ENCODE measurements at places on chromosomes 1 and 21.

DNA sequence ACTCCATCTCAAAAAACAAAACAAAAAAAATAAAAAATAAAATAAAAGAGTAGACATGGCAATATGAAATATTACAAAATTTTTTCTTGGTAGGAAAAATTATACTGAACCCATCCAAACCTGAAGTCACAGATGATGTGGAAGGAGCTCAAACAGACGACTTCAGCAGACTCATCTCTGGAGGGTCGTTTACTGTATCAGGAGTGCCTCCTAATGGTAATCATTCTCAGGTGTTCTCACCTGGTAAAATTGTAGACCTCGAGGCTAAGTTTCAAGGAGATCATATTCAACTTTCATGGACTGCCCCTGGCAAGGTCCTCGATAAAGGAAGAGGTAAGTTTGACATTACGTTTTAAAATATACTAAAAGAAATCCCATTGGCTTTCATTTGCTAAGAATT lies 54.3 kb upstream of the SH3GLB1 start:
- no peak for DNase-seq

GRCh38 chr1:156489935-156490293 lies 10.7 kb downstream of the MEF2D start:
- no peak for DNase-seq

DNA sequence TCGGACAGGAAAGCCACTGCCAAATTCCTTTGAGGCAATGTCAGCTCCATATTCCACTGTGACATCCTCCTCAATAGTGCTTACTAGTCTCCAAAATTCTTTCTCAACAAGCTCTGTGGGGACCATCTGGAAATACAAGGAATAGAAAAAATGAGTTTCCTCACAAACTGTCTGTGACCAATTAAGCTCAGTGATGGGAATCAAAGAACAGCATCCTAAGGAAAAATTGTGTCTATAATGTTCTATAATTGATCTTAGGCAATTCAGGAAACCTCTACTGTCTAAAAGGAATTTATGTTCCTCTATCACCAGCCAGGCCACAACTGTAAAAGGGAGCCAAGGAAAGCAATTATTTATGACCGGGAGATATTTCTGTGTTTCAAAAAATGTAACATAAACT lies 46.1 kb upstream of the SYT2 start:
- DNase-seq: no peak

DNA sequence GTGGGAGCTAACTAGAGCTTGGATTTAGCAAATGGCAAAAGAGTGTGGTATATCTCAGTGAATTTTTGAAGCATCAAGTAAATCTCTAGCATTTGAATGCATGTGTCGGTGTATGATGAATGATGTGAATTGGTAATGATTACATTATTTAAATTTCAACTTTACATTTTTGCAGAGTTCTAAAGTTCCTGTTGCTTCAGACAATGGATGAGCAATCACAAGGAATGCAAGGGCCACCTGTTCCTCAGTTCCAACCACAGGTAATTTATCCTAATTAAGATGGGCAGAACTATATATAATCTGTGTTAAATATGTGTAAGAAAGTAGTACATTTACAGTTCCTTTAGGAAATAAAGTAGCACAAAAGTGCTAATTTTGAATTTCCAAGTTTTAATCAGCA lies 75.6 kb downstream of the NEK7 start:
- DNase-seq: no peak

- no peak for DNase-seq
These were observed 758 bp downstream of the NAXE start for GRCh38 chr1:156592158-156592909.

DNA sequence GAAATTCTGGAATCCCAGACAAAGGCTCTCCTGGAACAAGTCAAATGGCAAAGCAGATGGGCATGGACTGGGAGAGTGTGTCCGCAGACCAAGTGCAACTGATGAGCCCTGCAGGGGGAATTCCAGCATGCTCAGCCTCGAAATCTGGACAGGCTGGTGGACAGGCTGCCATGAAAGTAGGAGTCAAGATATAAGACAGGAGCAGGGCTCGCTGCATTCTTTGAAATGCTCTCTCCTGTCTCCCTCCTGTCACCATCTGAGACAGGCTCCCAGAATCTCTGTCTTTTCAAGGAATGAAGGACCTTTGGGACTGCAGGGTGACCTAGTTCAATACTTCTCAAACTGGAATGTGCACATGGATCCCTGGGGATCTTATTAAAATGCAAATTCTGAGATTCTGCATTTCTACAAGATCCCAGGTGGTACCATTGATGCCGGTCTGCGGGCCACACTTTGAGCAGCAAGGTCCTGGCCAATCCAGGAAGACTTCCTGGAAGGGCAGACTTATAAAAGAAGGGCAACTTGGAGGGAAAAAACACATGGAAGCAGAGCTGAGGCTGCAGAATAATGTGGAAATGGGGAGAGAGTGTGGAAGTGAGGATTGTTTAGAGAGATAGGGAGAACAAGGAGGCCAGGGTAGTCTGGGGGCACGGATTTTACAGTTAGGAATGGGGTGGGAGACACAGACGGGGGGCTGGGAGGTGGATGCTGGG lies 29.8 kb downstream of the TNNT2 start:
- no peak for DNase-seq

- DNase-seq: no peak
These were observed 90.5 kb downstream of the CDC42BPA start for GRCh38 chr1:227227761-227228160.

DNA sequence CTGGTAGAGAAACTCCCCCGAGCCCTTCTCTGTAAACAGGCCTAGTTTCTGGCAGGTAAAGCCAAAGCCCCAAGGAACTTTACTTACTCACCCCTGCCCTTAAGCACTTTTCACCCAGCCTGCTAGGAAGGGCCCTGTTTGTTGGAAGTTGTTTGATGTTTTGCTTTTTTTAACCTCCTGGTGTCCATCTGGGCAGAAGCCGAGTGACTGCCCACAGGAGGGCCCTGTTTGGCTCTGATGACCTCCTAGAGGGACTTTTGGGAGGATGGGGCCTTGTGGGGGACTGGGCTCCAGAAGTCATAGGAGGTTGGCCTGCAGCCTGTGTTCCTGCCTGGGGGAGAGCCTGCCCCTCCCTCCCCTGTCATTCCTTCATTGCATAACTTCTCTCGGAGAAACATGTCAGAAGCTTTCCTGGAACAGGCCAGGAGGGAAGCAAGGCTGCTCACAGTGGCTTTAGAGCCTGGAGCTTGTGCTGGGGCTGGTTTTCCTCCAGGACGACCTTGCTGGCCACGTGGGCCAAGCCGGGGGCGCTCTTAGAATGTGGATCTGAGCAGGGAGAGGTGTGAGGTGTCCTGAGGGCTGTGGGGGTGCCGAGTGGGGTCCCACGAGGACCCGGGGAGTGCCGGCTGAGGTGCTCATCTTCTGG lies 33.9 kb downstream of the COQ8A start:
- no peak for DNase-seq

DNA sequence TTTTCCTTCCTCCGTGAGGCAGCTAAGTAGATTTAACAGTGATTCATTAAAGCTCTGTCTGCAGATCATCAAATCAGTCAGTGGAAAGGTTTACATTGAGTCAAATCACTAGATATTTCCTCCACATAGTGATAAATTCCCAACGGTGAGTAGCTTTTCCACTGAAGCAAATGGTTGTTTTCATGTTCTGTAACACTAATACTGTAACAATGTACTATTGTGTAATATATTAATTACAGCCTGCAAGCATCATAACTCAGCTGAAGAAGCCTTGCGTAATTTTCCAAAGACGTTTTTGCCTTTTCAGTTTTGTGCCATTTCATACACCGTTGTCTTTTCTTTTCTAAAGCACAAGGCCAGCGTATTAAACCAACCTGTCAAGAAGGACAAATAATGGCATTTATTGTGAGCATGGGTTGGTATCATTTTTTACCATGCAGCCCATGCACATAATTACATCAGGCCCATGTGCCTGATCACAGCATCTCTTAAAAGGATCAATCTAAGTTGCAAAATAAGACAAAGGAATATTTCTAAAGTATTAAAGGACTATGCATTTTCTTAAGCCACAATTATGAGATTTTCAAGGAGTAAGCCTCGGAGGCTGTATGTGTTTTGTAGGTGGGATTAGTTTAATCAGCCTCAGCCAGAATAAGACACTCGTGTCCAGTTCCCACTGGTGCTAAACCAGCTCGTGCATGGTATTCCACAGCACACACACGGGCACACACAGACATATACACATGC lies 16.7 kb upstream of the PDE9A start:
- DNase-seq: no peak

- DNase-seq: no peak
These were observed 3.0 kb downstream of the OLFML3 start for GRCh38 chr1:113981962-113982931.

DNA sequence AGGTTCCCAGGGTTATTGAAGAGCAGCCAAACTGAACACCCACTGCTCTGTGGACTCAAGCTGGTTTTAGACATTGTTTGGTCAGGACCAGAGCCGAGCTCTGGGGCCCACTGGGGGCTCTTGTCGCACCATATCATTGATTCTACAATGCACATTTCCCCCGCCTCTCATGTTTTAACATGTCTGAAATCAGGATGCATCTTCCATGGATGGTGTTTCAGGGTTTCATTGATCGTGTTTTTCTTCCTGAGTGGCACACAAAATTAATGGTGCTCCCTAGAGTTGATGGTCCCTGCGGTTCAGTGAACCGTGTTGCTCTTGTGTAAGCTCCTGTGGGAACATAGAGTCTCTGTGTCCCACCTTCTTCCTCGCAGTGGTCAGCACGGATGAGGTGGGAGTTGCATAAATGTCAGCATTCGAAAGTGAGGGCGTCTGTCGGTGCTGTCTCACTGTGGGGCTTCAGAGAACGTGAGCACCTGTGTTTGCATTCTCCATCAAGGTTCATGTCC lies 38.3 kb downstream of the GALNT2 start:
- no peak for DNase-seq

- no peak for DNase-seq
These were observed 16.1 kb downstream of the SMYD2 start for GRCh38 chr1:214296860-214297745.

- DNase-seq: no peak
These were observed 482.5 kb downstream of the AGBL4 start for GRCh38 chr1:49541096-49541752.

- no peak for DNase-seq
These were observed 175.0 kb downstream of the VAV3 start for GRCh38 chr1:107789817-107790524.

DNA sequence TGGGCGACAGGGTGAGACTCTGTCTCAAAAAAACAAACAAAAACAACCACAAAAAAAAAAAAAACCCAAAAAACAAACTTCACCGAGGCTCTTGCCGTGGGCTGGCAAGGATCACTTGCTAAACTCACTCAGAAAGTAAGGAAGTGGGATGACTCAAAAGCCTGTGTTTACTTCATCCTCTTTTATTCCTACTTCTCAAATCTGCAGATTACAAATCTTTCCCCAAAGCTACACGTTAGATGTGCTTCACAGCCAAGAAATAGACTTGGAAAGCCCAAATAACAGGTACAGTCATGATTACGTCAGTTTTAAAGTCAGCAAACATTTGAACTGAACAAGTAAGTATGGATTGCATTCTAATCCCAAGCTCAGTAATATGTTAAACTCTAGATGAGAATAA lies 359.3 kb downstream of the ADGRL2 start:
- DNase-seq: no peak

- no peak for DNase-seq
These were observed 91.5 kb downstream of the KIF14 start for GRCh38 chr1:200528858-200529606.

DNA sequence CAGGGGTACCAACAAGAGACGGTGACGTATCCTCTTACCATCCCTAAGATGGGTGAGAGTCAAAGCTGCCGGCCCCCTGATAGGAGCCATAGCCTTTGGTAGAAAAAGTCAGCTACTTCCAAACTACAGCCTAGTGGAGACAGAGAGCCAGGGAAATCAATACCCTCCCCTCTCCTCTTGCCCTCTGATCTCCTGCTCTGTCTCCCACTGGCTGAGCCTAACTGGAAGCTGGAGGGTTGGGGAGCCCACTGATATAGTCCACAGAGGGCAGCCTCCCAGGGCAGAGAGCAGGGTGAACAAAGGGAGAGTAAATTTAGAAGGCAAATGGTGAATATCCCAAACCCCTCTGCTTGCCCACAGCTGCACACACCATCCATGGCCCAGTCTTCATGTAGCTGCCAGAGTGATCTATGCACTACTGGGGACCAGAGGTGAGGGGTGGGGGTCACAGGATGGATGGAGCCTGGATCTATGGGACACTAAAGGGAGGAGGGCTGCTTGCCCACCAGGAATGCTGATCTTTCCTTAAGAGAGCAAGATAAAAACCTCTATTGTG lies 80.0 kb downstream of the DHRS3 start:
- DNase-seq: no peak

GRCh38 chr1:16938351-16939321 lies 16.9 kb downstream of the CROCC start:
- DNase-seq: no peak

- DNase-seq: no peak
These were observed 97.5 kb downstream of the PDE9A start for GRCh38 chr21:42750737-42751530.

DNA sequence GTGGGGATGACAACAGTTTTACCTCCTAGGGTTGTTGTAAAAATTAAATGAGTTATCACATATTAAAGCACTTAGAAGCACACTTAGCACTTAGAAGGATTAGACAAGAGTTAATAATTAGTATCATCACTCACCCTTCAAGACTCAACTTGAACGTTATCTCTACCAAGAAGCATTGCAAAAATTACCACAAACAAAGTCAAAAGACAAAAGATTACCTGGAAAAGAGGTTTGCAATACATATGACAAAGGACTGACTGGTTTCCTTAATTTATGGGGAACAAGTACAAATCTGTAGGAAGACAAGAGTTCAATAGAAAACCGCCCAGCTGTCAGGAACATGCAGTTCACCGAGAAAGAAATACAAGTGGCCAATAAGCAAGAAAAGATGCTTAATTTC lies 93.3 kb upstream of the ATP1A1 start:
- DNase-seq: no peak

DNA sequence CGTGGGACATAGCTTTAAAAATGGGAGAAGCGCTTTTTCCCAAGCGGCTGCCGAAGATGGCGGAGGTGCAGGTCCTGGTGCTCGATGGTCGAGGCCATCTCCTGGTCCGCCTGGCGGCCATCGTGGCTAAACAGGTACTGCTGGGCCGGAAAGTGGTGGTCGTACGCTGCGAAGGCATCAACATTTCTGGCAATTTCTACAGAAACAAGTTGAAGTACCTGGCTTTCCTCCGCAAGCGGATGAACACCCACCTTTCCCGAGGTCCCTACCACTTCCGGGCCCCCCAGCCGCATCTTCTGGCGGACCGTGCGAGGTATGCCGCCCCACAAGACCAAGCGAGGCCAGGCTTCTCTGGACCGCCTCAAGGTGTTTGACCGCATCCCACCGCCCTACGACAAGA lies 245.5 kb downstream of the MRPL39 start:
- no peak for DNase-seq

Measured in naive thymus-derived CD8-positive, alpha-beta T cell (primary cell).